ENCODE measurements at places on chromosomes 1 and 21.

DNA sequence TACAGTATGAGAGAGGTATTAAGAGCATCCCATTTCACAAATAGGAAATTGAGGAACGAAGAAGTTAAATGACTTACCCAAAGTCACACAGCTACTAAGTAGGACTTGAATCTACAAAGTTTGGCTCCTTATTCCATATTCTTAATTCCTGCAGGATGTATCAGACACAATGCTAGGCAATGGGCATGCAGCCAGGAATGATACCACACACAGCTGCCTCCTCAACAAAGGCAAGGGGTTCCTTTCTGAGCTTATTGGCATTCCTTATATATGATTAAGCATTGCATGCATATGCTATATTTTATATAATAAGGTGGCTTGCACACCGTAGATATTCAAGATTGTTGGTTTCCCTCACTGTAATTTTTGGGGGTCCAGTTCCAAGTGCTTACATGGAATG, 34.2 kb upstream of the JUN start:
- no peak for DNase-seq

- DNase-seq = no peak
Observed at GRCh38 chr1:183303901-183304300, 114.3 kb downstream of the NMNAT2 start.

- no peak for DNase-seq
Observed at GRCh38 chr1:206738370-206739366, 31.9 kb upstream of the IL19 start.

- DNase-seq = no peak
Observed at GRCh38 chr1:119816407-119816806, 5.1 kb upstream of the REG4 start.

GRCh38 chr1:15997637-15998280, 6.3 kb upstream of the SRARP start:
- DNase-seq = no peak

GRCh38 chr1:235920596-235921375, 54.1 kb upstream of the LYST start:
- DNase-seq = no peak

DNA sequence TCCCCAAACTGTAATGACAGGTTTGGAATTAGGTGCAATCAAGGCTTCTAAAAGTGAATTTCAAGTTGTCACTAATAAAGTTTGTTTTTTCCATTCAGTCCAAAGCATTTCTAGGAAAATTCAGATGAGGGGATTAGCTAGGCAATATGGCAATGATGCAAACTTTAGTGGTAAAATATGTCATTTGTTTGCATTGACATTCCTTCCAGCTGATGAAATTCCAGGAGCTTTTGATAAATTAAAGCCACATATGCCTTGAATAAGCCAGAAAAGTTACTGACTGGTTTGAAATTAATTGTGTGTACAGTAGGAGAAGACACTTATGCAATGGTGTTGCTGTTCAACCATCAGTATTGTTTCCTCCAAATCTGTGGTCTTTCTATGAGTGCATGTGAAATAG, 57.8 kb downstream of the MROH9 start:
- no peak for DNase-seq

GRCh38 chr1:219143735-219144134, 29.9 kb upstream of the LYPLAL1 start:
- DNase-seq = no peak

- no peak for DNase-seq
Observed at GRCh38 chr21:37659874-37660273, 256.4 kb downstream of the KCNJ6 start.

DNA sequence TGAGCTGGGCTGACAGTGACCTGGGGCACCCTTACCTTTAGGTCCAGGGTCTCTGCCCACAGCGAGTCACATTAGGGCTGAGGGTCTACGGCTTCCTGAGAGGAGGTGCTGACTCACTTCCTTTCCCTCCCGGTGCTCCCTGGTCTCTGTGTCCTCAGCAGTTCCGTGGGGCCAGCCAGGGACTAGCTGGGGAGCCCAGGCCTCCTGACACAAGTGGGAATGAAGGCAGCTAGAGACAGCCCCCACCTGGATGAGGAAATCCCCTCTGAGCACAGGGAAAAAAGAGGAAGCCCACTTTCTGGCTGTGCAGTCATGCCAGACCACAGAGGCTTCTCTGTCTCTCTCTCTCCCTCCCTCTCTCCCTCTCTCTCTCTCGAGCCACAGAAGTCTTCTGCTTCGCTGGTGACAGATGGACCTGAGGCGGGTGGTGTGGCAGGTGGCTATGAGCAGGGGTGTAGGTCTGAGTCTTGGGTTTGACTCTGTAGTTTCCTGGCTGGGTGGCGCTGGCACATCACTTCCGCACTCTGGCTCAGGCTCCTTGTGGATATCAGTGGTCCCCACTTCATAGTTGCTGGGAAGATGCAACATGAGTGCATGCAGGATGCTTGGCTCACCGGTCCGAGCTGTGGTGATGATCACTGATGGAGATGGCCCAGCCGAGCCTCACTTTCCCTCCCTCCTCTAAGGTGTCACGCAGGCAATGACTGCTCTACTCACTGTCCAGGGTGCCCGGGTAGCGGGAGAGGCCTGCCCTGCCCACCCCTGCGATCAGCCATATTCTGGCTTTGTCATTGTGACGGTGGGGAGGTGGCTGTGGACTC, 3.5 kb downstream of the SLC66A1 start:
- no peak for DNase-seq

GRCh38 chr1:51482881-51483280, 36.2 kb downstream of the EPS15 start:
- DNase-seq = no peak

- DNase-seq = no peak
Observed at GRCh38 chr21:26565111-26565510, 8.0 kb downstream of the CYYR1 start.

DNA sequence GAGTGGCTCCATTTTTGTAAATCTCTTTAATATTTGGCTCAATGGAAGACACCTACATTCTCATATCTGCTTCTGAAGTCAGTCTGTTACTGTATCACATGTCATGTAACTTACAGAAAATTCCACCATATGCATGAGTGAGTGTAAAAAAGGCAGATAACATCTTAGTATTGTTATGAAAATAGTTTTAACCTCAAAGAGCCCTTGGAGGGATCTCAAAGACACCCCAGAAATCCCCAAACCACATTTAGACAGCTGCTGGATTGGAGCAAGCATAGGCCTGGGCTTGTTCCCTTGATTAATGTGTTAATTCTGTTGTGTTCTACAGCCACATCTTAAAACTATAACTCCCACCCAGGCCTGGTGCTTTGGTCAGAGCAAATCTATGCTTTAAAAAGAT, 16.9 kb downstream of the MACO1 start:
- no peak for DNase-seq

- DNase-seq = no peak
Observed at GRCh38 chr1:162475539-162476185, 22.0 kb upstream of the UHMK1 start.

DNA sequence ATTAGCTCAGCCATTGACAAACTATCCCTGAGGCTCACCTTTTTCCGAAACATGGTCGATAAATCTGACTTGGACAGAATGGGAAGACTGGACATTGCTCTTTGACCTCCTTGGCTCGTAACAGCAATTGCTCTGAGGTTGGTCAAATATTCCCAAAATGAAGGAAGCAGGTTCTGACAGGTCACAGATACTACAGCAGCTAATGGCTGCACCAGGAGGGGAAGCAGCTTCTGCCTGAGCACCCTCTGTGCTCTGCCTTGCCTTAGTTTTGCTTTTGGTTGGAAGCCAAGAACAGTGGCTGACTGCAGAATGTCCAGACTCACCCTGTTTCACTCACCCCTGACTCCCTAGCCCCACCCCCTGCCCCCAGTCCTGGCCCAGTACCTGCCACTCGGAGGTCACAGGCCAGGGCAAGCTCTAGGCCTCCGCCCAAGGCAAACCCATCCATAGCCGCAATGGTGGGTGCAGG, 15.4 kb downstream of the ECHDC2 start:
- DNase-seq = no peak

GRCh38 chr1:217673387-217673786, 42.2 kb downstream of the SPATA17 start:
- no peak for DNase-seq

- DNase-seq = no peak
Observed at GRCh38 chr1:84450910-84451309, 28.2 kb upstream of the RPF1 start.

GRCh38 chr1:30984165-30984889, 75.8 kb upstream of the SDC3 start:
- no peak for DNase-seq

DNA sequence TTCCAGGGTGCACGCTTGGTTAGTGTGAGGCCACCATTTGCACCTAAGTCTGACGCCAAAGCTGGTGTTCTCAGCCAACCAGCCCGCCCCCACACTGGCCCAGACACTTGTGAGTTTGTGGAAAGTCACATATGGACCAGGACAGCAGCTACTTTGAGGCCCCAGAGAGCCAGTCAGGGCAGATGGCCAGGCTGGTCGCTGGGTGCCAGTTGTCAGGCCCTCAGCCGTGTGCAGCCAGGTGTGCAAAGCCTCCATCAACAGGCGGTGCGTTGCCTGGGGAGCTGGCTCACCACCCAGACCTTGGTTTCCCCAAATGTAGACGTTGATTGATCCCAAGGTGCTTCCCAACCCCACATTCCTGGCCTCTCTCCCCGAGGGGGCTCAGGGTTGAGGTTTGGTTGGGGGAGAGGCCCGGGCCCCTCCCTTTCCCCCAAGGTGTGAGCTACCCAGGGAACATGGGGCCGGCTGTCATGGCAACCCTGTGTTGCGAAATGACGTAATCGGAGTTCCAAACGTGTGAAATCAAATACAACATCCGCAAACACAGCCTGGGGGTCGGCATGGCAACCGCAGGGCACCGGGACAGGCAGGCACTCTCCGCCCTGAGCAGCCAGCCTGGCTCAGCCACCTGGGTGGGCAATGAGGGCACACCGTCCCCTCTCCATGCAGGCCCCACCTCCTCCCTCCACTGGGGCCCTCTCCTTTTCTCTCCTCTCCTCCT, 42.2 kb upstream of the WNT4 start:
- DNase-seq = no peak

GRCh38 chr1:62333441-62333840, 14.2 kb upstream of the KANK4 start:
- DNase-seq = no peak

- DNase-seq = no peak
Observed at GRCh38 chr1:183070234-183070922, 47.2 kb downstream of the LAMC1 start.

DNA sequence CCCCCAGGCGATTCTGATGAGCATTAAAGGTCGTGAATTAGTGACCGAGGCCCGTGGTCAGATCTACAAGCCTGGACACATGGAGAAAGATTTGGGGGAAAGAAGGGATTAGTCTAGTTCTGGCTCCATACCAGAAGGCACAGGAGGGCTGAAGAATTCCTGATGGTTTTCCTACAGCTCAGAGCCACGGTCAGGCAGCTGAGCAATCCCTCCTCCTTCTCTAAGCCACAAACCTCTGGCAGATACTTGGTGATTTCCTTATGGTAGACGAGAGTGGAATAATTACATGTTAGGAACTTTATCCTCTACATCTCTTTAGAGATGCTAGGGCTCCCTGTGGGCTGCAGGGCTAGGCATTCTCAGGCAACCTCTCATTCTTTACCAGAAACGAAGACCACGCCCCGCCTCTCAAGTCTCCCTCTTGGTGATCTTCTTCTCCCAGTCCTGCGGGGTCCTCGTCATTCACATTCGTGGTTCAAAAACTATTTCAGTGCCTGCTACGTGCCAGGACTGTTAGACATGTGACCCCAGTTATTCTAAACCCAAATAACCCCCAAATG, 20.5 kb upstream of the ZBTB18 start:
- no peak for DNase-seq

DNA sequence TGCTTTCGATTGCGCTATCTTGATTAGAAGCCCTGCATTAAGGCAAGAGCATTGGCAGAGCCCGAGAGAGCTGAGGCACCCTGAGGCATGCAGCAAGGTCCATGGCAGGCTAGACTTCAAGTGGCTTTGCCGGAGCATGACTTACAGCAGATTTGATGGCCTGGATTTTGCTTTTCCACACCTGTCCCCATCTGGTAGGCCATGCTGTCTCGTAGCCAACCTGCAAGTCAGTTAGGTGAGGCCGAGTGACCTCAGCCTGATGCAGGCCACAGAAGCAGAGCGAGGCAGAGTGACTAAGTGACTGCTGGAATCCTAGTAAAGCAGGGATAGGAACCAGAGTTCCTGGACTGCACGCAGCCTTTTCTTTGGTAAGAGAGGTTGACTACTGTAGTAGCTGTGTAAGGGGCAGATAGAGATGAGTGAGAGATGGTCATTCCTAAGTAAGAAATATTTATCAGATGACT, 148.9 kb downstream of the PBX1 start:
- DNase-seq = no peak

DNA sequence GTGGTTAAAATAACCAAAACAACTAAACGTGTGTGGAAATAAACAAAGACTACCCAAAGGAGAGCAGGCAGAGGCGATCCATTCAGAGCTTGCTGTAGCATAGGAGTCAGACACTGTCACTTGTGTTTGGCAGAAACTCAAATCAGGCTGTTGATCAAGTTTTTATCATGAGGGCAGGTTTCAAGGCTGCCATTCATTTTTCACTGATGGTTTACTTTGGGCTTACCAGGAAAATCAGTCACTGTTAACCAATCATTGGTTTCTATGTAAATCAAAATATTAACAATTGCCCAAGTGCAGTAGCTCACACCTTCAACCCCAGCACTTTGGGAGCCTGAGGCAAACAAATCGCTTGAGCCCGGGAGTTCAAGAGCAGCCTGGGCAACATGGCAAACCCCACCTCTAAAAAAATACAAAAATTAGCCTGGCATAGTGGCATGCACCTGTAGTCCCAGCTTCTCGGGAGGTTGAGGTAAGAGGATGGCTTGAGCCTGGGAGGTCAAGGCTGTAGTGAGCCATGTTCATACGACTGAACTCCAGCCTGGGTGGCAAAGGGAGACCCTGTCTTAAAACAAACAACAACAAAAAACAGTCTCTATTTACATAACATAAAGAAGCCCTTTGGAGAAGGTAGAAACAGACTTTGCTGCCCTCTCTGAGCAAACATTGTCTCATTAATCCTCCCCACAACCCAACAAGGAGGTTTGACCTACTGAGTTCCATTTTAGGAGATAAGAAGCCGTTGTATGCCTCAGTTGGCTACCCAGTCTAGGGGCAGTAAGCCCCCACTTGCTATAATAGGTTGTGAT, 21.1 kb upstream of the ETS2 start:
- no peak for DNase-seq

- no peak for DNase-seq
Observed at GRCh38 chr21:38811257-38811656, 5.5 kb downstream of the ETS2 start.

- DNase-seq = no peak
Observed at GRCh38 chr1:61318319-61319125, 236.2 kb downstream of the NFIA start.

GRCh38 chr1:8816831-8817411, 519 bp downstream of the RERE start:
- no peak for DNase-seq
